ENCODE measurements at places on chromosomes 5 and 9. TPM values are rescaled to one million over a fixed set of nuclear protein-coding genes. Genes with fewer than 3 reads are reported as not detected.

DNA sequence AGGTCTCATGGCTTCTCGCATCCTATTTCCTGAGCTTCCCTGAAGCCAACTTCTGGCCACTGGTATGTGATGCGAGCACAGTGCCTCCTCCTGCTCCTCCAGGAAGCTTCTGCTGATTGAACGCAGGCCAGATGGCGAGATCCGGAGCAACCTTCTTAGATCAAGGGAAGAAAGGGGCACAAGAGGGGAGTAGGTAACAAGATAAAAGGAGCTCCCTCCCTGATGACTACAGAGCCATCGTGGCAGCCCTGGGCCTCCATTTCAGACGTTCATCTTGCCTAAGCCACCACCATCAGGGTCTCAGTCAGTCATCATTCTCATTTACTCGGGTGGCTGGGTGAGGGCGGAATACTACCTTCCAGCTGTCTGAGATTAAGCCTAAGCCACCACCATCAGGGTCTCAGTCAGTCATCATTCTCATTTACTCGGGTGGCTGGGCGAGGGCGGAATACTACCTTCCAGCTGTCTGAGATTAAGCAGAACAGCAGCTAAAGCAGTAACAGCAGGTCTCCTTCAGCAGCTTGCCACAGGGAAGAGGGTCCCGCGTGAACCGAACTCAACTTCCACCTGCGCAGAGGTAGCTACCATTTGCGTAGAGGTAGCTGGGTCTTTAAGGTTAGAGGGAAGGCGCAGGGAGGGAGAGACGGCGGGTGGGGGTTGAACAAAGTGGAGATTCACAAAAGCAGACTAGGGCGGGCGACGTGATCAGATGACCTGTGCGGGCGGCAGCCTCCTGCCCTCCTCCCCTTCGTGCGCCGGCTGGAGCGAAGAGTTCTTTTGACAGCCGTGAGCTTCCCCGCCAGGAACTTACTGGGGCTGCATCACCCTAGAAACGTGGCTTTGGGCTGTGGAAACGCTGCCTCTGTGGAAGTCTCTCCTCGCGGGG, 27.9 kb upstream of the MGAT1 start:
- DNase-seq = no peak

GRCh38 chr9:118882684-118883083, 486.6 kb downstream of the BRINP1 start:
- DNase-seq = no peak

- no peak for DNase-seq
Observed at GRCh38 chr9:88224938-88225337, 86.7 kb upstream of the SPATA31C2 start.

DNA sequence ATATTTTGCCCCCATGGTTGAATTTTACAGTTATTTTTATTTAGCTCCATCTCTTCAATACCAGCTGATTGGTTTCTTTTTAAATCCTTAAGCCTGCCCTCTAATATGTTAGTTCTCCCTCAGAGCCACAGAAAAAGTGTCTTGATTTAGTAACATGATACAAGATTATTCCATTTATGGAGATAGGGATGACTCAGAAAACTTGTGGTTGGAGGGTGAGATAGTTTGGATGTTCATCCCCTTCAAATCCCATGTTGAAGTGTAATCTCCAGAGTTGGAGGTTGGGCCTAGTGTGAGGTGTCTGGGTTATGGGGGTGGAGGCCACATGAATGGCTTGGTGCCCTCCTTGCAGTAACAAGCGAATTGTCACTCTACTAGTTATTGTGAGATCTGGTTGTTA, 115.7 kb downstream of the FBXO38 start:
- no peak for DNase-seq

GRCh38 chr5:138182808-138183207, 3.9 kb downstream of the KIF20A start:
- no peak for DNase-seq

Gene GFM2
- 10.8 TPM for total RNA-seq

Measured in mesenteric fat pad (tissue), 1 donor.